AG04450 (cell line): ENCODE measurements at places on chromosomes 6 and 20.
A peak's percentile ranks its signal among the peaks of the same experiment; 100 is the strongest.

- no peak for DNase-seq
Measured at GRCh38 chr20:38680500-38681306, 43.6 kb upstream of the SLC32A1 start.

DNA sequence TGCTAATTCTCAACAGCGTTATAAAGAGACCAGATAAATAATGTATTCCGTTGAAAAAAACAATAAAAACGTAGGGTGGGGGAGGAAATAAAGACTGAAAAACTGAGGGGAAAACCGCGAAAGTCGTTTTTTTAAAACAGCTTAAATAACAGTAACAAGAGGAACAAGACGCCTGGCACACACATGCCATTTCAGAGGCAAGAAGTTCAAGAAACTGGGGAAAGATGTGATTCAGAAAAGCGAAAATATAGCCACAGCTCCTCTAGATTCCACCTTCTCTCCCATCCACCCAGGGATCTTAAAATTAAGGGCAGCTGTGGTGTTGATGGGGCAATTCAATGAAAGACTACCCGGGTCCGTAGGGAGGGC is 1.3 kb downstream of the EPB41L2 start:
- DNase-seq, result no peak

GRCh38 chr6:20589266-20589665 is 55.0 kb downstream of the CDKAL1 start:
- DNase-seq, result no peak

DNA sequence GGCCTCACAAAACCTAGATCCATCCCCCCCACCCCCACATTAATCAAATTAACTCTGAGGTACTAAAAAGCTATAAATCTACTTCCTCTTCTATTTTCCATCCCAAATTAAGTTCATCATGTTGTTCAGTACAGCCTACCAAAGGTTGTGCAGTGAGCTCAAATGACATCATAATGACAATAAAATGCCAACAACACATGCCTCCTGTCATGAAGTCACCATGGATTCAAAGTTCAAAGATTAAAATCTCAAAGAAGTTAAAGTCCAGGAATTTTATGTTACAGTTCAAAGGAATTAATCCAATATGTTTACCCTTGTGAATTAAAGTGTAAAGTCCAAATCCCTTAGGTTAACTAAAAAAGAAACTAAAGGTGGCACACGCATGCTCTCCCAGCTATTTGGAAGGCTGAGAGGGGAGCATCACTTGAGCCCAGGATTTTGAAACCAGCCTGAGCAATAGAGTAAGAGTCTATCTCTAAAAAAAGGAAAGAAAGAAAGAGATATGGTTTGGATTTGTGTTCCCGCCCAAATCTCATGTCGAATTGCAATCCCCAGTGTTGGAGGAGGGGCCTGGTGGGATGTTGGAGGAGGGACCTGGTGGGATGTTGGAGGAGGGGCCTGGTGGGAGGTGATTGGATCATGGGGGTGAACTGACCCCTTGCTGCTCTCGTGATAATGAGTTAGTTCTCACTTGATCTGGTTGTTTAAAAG is 25.7 kb upstream of the SIRT5 start:
- DNase-seq, result no peak

GRCh38 chr20:64024141-64024990 is 11.6 kb upstream of the C20orf204 start:
- DNase-seq, result no peak

GRCh38 chr20:658731-659291 is 5.8 kb upstream of the SRXN1 start:
- DNase-seq, result no peak

DNA sequence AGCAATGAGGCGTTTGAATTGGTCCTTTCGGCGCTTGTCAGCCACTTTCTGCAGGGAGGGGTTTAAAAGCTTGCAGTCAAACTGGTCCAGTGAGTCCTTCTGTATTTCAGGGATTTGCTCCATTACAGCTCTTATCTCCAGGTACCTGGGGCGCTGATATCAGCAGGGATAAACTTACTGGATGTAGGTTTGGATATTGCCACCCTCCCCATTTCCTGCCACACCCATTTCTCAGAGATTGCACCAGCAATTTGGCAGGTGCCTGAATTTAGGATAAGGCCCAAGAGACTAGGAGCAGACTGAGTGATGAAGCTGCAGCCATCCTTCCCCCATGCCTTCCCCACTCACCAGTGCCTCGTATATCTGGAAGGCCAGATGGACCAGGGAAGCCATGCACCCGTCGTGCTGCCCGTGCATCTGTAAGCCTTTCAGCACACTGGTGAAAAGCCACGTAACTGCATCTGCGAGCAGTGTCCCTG is 7.6 kb downstream of the POLR1C start:
- no peak for DNase-seq

GRCh38 chr6:57267586-57268293 is 45.6 kb upstream of the RAB23 start:
- DNase-seq, result peak; percentile 96

GRCh38 chr20:36313926-36314325 is 7.8 kb downstream of the DLGAP4 start:
- no peak for DNase-seq

GRCh38 chr6:93516441-93516840 is 97.1 kb upstream of the EPHA7 start:
- no peak for DNase-seq

GRCh38 chr6:167845856-167846255 is 19.1 kb downstream of the AFDN start:
- no peak for DNase-seq

- DNase-seq, result no peak
Measured at GRCh38 chr20:34983089-34983820, 27.6 kb downstream of the MYH7B start.

DNA sequence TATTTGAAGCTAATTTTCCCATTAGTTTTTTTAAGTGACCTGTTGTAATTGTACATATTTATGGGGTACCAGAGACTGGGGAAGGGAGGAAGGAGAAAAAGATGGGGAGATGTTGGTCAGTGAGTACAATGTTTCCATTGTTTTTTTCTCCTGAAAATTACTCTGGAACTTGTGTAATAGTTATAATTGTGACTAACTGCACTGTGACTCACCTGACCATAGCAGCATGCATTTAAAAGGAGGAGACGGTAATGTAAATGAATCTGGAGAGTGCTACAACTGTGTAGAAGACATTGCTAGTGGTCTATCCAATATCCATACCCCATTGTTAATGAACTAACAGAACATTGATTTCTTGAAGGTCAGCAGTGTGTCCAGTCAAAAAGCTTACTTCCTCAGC is 133.4 kb downstream of the RFPL4B start:
- DNase-seq, result no peak

- no peak for DNase-seq
Measured at GRCh38 chr6:45896783-45897441, 118.7 kb downstream of the CLIC5 start.

DNA sequence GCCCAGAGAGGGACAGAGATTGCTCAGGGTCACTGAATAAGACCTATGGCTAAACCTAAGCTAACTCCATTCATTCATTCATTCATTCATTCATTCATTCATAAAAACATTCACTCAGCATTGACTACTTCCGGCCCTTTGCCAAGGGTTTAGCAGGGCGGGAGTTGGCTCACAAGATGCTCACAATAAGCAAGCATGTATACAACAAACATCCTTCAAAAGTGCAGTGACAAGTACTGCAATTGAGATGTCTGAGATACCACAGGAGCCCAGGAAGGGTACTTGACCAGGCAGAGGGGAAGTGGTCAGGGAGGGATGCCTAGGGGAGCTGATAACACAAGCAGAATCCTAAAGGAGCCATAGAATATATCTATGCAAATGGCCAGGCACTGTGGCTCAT is 18.2 kb upstream of the KIAA1755 start:
- DNase-seq, result no peak

DNA sequence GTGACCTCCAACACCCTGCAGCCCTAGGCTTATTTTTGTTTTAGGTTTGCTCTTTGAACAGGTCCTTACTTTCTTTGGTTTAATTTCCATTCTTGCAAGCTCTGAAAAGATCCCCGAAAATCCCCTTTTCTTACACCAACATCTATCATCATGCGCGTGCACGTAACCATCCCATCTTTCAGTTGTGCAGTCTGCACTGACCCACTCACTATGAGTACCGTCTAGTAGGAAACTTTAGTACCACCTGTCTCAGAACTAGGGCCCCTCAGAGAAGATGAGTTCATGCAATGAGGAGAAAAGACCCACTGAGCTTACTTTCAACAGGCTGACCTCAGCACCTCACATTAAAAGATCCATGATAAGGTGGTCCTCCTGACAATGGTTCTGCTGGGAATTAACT is 120.6 kb upstream of the AGPAT4 start:
- DNase-seq, result no peak

DNA sequence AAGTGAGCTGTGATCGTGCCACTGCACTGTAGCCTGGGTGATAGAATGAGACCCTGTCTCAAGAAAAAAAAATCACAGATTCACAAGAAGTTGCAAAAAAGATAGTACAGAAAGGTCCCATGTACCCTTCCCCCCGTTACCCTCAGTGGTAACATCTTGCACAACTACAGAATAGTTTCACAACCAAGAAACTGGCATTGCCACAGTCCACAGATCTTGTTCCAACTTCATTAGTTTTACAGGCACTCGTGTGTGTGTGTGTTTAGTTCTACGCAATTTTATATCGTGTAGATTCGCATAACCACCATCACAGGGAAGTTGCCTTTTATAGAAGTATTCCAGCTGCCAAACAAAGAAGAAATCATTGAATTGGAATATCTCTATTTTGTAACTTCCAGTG is 19.1 kb downstream of the SPATA2 start:
- no peak for DNase-seq

DNA sequence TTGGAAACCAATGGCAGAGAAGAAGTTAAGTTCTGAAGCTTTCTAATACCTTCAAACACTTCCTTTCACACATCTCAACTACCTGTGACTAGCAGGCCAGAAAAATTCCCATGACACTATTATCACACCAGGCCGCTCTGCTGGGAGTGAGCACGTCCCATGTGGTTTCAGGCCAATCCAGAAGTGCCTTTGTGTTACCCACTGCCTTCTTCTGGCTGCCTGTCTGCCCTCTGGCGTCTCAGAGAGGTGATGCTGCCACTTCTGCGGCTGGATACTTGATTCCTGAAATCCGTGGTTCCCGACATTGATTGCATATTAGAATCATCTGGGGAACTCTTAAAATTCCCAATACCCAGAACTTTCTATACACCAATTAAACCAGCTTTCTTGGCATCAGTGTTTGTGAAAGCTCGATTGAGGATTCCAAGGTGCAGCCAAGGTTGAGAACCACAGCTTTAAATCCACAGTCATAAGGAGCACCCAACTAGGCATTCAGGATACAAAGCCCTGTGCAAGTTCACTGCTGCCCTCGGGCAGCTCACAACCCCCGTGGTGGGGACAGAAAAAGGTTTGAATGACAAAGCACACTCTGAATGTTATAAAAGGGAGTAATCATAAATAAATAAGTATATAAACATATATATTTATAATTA is 65.6 kb downstream of the STMND1 start:
- no peak for DNase-seq

DNA sequence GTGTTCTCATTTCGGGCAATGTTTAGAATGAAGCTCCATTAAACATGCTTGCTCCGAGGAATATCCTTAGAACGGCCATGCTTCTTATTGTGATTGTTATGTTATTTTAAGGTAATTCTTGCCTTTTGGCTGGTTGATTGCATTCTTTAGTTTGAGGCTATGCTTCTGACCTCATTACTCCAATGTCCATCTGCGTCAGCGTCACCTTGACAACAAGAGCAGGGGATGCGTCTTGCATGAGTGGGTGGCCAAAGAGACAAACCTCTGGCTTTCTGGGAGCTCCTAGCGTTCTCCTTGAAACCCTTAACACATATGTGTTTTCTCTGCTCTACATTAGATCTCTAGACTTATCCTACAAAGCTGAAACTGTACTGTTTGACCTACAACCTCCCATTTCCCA is 184.3 kb downstream of the THBS2 start:
- DNase-seq, result no peak

GRCh38 chr20:17809362-17810061 is 109.7 kb downstream of the BANF2 start:
- no peak for DNase-seq

- DNase-seq, result no peak
Measured at GRCh38 chr6:128271527-128271926, 248.9 kb downstream of the PTPRK start.

- DNase-seq, result no peak
Measured at GRCh38 chr20:2817341-2817726, 1.2 kb downstream of the TMEM239 start.

GRCh38 chr20:5091902-5092301 is 27.9 kb downstream of the PCNA start:
- DNase-seq, result no peak

DNA sequence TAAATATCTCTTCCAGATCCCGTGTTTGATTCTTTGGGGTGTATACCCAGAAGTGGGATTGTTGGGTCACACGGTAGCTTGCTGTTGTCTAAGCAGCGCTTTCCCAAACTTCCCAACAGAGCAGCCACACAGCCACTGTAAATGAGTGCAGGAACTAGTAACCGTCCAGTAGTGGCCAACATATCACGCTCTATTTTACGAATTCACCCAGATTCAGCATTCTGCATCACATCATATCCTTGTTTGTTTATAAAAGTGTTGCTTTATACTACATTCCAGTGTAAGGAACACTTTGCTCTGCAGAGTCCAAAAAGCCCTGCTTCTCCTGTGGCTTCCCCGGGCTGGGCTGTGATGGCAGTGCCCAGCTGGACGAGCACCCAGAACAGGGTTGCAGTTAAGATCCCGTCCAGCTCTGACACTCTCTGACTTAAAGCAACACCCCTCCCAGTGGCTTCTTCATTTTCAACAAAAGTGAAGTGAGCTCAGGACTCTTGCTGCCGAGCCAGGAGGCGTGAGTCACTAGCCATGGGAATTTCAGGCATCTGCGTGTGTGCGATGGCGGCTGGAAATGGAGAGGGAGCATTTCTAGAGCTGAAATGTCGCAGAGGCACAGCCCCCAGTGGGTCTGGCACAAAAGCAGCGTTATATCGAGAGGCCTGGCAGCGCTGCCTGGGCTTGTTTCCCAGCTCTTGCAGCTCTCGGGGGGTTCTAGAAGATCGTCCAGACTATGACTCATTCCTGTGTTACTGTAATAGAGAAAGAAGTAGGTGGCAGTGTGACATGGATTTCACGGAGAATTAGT is 216.3 kb upstream of the ECI2 start:
- peak; percentile 70 for DNase-seq

GRCh38 chr6:157401734-157402338 is 20.8 kb downstream of the ZDHHC14 start:
- DNase-seq, result no peak

DNA sequence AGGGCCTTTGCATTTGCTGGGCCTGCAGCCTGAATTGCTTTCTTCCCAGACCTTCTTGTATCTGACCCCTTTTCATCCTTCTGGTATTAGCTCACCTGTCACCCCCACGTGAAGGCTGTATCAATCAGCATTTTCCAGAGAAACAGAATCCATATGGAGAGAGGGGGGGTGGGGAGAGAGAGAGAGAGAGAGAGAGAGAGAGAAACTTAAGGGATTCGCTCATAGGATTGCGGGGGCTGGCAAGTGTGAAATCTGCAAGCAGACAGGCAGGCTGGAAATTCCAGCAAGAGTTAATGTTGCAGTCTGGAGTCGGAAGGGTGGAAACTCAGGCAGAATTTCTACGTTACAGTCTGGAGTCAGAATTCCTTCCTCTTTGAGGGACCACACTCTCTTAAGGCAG is 410.7 kb upstream of the SULF2 start:
- DNase-seq, result no peak
